ENCODE measurements at places on chromosomes 7 and 10. TPM values are rescaled to one million over a fixed set of nuclear protein-coding genes. Genes with fewer than 3 reads are reported as not detected.

KIN gene
- 11.9 TPM for total RNA-seq

BEND7 gene
- 11.2 TPM for total RNA-seq

CRTAC1 gene
- 1.4 TPM for total RNA-seq

PRPS1L1 gene
- not detected for total RNA-seq

SLC39A12 gene
- total RNA-seq, result not detected

ADIRF gene
- not detected for total RNA-seq

ANKRD7 gene
- 0.36 TPM for total RNA-seq

EIF5AL1 gene
- 3.2 TPM for total RNA-seq

ZNF804B gene
- total RNA-seq, result not detected

SYT15B gene
- 2.7 TPM for total RNA-seq

SLC13A1 gene
- total RNA-seq, result not detected

LRRN3 gene
- 0.05 TPM for total RNA-seq

PILRA gene
- 3.8 TPM for total RNA-seq

VWDE gene
- total RNA-seq, result 0.63 TPM

FAM24B gene
- 15.2 TPM for total RNA-seq

NEURL1 gene
- 0.20 TPM for total RNA-seq

CABCOCO1 gene
- total RNA-seq, result 0.30 TPM
